Urinary bladder (tissue), 4 donors: ENCODE measurements at places on chromosomes 3 and 15. TPM values are rescaled to one million over a fixed set of nuclear protein-coding genes. Genes with fewer than 3 reads are reported as not detected.

GRCh38 chr3:127849368-127849767 lies 27.1 kb upstream of the MGLL start:
- no peak for DNase-seq

DNA sequence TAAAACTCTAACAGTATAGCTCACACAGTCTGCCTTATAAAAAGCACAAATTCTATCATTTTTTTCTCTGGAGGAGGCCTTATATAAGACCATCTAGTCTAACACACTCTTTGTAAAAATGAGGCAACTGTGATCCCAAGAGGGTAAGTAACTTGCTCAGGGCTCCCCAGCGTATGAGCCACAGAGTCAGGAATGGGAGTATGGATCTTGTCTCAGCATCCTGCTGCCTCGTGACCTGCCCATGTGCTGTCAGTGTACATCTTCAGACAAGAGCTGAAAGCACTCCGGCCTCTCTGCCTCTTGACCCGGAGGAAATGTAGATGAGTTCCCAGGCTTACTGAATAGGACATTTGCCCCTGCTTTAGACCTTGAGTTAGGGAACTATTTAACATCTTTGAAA lies 28.4 kb upstream of the MEF2A start:
- DNase-seq, result no peak

- DNase-seq, result no peak
These were observed 185.2 kb downstream of the KLF13 start for GRCh38 chr15:31511707-31512310.

GRCh38 chr15:90489514-90489913 lies 40.2 kb upstream of the CRTC3 start:
- DNase-seq, result no peak

GRCh38 chr3:103919327-103919726 lies 1447.4 kb upstream of the ALCAM start:
- no peak for DNase-seq

- peak; percentile 61 for DNase-seq
These were observed 288.6 kb downstream of the UACA start for GRCh38 chr15:70474471-70475406.

DNA sequence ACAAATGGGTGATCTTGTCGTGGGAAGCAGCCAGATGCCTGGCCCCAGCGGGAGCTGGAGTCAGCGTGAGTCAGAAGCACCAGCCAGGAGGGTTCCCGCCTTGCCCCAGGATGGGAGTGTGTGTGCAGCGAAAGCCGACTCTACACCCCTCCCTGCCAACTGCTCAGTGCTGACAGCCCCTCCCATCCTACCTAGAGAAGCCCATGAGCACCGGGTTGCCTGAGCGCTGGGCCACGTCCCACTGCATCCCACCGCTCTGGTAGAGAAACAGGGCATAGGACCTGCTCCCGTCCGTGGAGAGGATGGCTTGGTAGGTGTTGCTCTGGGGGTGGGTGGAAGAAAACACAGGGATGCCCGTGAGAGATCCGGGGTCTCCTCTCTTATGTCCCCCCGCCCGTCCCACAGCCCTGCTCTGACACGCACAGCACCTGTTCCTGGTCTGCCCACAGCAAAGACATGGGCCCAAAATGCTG lies 42.9 kb downstream of the MUC4 start:
- DNase-seq, result no peak

DNA sequence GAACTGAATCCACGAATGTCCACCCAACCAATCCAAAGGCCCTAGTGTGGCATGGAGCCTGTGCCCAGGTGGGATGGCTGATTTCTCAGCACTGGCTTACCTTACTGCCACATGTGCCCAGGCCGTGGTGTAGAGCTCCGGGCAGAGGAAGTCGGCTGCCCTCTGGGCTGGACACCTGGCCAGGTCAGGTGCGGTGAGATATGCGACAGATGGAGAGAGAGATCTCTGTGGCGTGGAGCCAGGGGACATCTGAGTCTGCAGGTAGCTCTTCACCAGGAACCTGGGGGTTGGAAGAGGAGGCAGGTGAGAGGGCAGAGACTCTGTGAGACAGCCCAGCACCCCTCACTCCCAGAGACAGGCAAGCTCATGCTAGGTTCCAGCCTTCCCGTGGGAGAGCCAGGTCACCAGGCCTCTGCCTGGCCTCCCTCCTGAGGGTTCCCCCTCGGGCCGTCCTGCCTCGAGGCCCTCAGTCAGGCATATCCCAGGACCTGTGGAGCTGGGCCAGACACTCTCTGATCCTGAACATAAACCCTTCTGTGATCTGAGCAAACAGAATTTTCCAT lies 12.6 kb downstream of the ACOX2 start:
- no peak for DNase-seq

CD96 gene
- total RNA-seq, result 7.6 TPM
